ENCODE measurements at places on chromosomes 2 and 18.

DNA sequence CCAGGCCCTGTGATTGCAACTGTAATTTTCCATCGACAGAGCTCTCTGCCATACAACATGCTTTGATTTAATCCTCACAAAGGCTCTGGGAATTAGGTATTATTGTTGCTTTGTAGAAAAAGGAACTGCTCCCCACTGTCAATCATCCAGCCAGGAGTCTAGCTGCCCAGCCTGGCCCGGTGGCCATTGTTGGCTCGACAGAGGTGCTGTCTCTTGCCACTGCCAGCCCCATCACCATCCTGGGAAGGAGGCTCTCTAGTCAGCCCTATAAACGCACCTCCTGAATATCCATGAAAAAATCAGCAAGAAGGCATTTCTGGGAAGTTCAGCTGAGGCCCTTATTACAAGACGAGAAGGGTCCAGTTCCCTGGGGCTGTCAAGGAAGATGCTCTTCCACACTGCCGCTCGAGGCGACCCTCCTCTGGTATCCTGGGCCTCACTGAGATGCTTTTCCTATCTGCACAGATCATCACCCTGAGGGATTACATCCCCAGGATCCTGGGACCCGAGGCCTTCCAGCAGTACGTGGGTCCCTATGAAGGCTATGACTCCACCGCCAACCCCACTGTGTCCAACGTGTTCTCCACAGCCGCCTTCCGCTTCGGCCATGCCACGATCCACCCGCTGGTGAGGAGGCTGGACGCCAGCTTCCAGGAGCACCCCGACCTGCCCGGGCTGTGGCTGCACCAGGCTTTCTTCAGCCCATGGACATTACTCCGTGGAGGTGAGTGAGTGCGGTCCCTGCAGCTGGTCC lies 71.0 kb downstream of the TPO start:
- no peak for DNase-seq

DNA sequence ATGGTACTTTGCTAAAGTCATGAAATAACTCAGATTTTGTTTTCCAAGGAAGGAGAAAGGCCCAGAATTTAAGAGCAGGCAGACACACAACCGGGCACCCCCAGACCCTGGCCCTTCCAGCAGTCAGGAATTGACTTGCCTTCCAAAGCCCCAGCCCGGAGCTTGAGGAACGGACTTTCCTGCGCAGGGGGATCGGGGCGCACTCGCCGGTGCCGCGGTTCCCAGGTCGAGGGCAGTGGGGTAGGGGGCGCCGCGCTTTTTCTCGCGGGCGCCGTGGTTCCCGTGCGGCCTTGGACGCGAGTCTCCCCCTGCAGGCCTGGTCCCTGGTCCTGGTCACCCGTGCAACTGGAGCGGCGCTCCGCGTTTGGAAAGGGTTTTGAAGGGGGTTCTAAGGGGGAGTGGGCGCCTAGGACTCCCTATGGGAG lies 1.2 kb downstream of the ZNF236 start:
- peak; percentile 36 for DNase-seq

GRCh38 chr2:157813467-157813866 lies 62.7 kb downstream of the ACVR1 start:
- no peak for DNase-seq

- DNase-seq: no peak
These were observed 1.7 kb downstream of the ROCK2 start for GRCh38 chr2:11342551-11343367.

DNA sequence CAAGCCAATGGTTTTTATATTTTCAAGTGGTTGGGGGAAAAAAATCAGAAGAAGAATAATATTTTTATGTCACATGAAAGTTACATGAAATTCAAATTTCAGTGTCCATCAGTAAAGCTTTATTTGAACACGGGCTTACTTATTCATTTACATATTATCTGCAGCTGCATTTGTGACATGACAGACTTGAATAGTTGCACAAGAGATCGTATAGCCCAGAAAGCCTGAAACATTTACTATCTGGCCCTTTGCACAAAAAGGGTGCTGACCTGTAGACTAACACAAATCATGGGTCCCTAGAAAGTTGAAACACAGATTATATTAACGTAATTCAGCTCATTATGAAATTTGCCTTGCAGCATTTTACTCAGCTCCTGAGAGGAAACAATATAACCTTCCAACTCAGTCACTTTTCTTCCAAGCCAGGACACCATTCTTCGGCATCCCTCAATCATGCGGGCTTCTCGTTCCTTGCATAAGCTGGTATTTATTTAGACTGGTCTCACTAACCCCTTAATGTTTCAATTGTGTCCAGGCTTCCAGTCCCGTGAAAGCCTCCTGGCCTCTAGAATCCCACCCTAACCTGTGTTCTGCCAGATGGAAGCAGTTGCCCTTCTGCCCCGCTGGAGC lies 402.7 kb downstream of the SETBP1 start:
- no peak for DNase-seq

DNA sequence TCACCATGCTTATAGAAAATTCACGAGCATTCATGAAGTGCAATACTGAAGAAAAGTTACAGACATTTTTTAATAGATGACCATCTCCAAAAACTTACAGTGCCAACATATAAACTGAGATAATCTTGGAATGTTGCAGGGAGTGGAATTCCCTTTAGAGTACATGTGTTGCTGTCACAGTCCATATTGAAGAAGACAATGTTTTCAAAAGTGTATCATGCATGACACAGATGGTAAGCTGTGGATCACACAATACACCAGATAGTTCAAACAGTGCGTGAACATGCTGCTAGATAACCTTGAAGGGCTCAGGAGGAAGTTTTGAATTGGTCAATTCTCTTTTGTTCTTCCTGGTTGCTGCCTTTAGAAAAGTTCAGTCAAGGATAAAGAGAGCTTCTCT lies 1644.3 kb upstream of the NXPH2 start:
- DNase-seq: no peak

DNA sequence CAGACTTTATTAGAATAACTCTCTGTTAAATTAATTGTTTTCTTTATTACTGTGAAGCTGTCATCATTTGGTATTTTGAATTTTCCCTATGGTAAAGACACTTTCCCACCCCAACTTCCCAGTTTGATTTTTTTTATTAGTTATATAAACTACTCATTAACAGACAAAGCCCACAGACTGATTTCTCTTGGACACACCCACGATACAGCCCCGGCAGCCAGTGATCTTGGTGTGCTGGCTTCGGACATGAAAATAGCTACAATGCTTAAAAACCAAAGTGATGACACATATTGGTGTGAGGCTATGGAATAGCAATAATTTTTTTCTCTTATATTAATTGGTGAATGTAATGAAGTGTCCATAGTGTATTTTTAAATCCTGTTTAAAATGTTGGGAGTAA lies 225.4 kb upstream of the SIX3 start:
- DNase-seq: no peak

DNA sequence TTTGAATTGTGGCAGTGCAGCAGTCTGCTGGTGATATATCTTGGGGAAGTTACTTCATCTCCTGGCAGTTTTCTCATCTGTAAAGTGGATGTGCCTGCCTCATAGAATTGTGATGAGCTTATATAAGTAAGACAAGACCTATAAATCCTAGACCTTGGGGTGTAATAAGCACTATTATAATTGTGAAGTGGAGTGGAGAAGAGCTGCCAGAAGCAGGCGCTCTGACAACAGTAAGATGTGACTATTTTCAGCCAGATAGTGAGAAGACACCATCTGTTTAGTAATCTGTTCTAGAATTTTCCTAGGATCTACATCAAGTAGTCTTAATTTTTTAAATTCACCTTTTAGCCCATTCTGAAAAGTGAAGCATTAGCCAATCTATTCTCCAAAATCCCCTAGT lies 85.6 kb upstream of the TSPYL6 start:
- no peak for DNase-seq

DNA sequence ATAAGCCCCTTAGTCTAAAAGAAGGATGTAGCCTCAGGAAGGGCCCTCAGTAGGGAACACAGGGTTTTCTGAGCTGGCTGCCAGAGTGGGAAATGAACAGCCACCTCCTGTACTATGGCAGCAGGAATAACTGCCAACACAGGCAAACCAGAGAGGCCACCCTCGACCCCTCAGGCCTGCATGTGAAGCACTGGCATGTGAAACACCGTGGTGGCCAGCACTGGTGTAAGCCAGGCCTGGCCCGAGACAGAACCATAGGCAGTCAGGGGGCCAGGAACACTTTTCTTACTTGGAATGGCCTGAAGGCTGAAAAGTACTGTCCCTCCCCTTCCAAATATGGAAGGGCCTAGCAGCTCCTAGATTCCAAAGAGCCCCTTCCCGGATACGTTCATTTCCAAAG lies 28.2 kb downstream of the SFXN5 start:
- no peak for DNase-seq

- DNase-seq: no peak
These were observed 83.4 kb downstream of the AP1S3 start for GRCh38 chr2:223753940-223754339.

DNA sequence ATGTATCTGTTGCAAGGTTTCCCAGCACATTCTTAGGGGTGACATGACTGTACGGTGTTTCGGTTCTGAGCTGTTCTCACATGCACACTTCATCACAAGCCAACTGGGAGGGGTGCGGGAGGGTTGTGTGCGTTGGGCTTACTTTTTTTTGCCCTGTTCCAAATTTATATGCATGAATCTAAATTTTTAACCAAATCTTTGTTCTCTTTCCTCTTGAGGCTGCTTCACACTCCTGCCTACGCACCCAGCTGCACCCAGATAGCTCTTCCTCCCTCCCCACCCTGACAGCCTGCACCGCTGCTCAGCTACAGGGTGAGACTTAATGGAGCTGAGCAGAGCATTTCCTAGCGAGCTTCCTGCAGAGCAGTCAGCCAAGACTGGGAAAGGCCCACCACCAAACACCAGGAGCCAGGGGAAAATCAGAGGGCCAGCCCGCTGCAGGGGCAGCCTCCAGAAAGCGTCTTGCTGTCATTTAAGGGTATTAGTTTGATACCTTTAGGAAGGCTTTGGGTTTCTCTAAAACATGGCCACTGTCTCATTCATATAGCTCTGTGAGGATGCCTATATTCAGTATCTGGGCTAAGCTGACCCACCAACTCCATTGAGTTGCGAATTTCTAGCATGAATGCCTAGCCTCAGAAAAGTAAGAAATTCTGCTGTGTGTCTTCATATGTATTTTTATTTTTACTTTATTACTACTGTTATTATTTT lies 84.5 kb downstream of the POU3F3 start:
- DNase-seq: peak; percentile 13

GRCh38 chr2:33134791-33135560 lies 188.2 kb downstream of the LTBP1 start:
- no peak for DNase-seq

DNA sequence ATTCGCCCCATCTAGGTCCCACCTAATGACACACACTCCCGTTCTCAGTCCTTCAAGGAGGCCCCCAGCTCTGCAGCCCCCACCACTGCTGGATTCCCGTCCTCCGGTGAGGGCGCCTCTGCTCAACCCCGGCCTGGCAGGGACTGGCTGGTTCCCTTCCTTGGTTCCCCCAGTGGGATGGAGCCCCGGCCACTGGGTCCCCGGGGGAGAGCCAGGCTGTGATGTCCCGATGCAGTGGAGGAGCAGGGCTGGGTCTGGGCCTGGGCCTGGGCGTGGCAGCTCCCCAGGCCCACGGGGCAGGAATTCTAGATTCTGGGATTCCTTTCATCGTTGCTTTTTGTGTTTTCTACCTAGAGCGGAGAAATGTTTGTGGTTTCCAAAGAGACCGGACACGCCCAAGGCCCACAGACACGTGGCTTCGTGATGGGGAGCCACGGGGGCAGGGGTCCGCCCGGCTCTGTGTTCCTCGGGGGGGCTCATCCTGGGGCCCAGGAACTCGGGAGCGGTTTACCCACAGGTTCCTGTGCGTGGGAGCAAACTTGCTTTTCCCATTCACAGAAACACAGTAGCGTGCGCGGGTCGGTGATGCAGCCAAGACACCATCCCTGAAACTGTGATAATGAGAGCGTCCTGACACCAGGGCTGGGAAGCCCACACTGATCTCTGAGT lies 67.0 kb downstream of the SLC66A2 start:
- no peak for DNase-seq

DNA sequence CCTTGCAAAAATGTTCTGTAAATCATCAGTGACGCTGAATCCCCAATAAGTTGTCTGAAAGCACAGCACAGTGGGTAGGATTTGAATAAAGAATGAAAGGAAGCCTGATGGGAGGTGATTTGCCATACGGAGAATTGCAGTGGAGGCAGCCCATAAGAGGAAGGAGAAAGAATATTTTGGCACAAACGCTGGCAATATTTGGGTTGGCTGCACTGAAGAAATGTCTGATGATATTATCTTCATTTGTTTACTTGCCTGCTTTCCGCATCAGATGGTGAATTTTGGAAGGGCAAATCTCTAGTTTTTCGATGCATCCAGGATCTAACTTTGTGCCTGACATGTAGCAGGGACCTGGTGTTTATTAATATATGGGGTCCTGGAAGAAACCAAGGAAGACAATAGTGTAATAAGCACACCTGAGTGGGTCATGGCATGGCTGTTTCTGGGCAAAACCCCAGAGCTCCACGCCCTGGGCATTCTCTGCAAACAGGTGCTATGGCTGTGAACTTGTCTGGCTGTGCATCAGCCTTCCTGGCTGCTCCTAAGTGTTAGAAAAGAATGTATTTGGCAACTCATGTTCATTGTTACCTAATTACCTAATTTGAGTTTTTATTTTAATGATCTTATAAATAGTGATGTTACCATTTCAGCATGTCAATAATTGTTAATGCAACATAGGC lies 5.9 kb downstream of the GALR1 start:
- no peak for DNase-seq

DNA sequence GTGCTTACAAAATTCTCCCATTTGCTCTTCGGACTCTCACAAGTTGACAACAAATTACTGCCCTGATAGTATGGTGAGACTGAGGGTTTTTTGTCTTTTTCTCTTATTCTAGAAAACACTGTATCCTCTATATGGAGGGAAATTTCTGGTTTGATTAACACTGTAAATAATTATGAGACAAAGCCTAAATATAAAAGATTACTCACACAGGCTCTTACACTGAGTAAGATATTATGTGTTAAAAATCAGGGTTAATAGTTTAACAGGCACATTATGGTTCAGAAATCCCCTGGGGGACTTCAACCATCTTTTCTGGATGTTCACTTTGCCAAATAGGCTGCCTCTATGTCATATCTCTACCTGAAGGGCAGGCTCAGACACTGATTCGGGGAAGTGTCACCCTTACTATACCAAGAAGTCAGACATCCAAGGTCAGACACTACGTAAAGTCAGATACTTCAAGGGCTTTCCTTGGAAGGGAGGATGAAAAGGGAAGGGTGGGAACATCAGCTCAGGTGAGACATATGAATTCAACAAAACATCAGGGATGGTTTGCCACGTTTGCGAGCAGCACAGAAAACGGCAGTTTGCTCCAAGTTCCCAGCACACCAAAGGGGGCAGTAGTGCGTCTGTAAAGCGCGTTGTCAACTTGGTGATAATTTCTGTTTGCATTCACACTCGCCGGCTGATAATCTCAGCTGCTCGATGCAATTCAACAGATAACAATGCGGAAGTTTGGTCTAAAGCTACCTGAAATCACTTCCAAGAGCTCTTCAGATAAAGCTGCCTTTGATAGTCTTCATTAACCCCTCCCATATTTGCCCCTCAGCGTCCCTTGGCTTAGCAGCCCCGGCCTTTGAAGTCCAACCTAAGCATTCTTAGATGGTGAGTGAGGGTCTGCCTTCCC lies 972 bp upstream of the RASGRP3 start:
- DNase-seq: peak; percentile 39

Measured in GM12892 (cell line).